Cortex of kidney (tissue), 1 donor: ENCODE measurements at places on chromosomes 16 and 17.

- DNase-seq = no peak
Measured at GRCh38 chr16:74872302-74872701, 97.7 kb upstream of the FA2H start.

DNA sequence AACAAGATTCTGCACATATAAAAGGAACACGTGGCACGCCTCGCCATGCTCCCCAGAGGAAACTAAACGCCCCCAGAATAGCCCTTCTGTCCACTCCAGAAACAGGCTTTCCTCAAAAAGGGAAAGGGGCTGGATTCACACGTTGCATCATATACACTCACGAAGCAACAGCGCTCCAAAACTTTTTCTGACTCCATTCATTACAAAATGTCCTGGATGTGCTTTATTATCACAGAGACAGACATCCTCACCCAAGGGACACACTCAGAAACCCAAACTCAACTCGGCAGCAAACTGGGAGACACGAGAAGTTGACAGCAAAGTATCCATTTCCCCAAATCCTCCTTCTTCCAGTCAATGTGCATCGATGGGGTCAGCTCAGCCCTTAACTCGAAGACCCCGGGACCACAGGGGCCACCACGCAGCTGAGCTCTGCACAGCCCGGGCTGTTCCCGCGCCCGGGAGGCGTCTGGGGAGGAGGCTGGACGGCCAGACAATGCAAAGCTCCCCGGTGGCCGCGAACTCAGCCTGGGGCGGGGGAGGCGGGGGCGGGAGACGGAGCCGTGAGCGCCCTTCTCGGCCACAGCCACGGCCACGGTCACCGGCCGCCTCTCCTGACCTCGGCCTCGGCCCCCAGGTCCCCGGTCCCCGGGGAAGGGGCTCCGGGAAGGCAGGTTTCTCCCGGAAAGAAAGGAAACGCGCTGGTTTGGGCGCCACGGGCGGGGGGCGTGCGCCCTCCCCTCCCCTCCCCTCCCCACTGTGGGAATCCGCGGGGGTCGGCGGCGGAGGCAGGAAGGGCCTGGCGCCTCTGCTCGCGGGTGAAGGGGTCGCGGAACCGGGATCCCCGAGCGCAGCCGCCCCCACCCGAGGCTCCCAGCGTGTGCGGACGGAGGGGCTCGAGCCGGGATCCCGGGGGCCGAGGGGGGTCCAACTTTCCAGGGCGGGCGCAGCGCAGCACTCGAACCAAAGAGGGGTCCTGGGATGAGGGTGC, 1.2 kb downstream of the NXN start:
- DNase-seq = no peak

DNA sequence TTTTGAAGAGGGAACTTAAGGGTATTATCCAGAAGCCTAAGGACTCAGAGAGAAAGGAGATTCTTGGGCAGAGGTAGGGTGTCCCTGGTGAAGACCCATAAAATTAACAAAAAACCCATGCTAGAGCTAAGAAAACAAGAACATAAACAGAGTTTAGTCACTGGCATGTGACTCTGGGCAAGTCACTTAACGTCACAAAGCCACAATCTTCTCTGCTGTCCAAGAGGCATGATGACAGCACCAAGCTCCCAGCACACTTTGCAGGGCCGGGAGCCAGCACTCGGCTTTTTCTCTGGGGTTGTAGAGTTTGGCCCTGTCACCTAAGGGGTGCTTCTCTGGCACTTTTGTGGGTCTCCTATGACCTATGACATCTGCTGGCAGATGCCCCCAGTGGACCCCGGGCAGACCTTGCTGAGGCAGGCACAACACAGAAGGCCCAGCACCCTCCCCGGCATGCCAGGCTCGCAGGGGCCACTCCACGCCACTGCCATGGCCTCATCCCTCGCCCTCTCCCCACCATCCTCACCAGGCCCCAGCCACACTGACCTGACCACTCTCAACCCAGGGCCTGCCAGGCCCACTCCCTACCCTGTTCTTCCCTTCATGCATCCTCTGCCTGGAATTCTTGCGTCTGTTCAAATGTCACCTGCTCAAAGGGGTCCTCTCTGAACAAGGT, 69.8 kb downstream of the DYNLRB2 start:
- no peak for DNase-seq

DNA sequence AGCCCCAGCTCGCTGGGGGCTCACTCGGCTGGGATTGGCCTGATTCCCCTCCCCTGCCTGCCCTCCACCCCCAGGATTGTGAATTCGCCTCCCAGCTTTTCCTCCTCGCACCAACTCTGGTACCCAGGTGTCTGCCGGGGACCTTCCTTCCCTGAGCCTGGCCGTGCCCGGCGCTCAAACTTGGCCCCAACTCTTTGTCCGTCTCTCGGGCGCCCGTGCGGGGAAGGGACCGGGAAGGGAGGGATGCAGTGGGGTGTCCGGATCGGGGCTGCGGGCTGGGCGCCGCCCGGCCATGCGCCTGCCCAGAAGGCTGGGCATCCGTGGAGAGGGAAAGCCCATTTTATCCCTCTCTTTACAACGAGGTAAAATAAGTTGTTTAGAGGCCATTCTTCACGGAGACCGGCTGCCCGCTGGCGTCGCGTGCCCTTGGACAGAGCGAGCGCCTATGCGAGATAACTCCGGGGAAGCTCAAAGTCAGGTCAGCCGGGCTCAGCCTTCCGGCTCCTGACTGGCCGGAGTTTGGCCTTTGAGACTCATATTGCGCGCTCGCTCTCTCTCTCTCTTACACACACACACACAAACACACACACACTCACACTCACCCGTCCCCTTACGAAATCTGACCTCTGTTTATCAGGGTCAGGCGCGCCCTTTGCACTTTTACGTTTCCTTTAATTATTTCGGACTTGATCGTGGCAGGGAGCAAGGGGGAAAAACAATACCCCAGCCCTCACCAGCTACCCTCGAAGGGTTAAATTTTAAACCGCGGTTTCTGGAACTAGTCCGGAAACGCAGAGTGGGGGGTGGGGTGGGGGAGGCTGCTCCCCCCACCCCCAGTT, 774 bp upstream of the MAF start:
- DNase-seq = no peak

GRCh38 chr17:21025451-21025850, 17.4 kb downstream of the USP22 start:
- no peak for DNase-seq

DNA sequence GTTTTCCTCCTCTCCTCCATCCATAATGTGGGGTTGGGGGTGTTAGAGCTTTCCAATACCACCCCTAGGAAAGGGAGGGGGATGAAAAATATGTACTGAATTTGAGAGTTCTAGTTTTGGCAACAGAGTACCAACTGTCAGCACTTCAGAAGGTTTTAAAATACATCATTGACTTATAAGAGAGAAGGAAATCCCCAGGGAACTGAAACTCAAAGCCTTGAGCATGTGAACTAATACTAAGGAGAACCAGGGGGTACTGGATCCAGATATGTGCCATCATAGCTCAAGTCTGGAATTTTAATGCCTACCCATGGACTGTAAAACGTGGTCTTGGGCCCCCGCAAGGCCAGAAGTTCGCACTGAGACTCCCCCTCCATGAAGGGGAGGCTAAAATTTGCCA, 15.8 kb downstream of the CACNG5 start:
- DNase-seq = no peak

- DNase-seq = no peak
Measured at GRCh38 chr17:55063885-55064874, 95.6 kb downstream of the STXBP4 start.

DNA sequence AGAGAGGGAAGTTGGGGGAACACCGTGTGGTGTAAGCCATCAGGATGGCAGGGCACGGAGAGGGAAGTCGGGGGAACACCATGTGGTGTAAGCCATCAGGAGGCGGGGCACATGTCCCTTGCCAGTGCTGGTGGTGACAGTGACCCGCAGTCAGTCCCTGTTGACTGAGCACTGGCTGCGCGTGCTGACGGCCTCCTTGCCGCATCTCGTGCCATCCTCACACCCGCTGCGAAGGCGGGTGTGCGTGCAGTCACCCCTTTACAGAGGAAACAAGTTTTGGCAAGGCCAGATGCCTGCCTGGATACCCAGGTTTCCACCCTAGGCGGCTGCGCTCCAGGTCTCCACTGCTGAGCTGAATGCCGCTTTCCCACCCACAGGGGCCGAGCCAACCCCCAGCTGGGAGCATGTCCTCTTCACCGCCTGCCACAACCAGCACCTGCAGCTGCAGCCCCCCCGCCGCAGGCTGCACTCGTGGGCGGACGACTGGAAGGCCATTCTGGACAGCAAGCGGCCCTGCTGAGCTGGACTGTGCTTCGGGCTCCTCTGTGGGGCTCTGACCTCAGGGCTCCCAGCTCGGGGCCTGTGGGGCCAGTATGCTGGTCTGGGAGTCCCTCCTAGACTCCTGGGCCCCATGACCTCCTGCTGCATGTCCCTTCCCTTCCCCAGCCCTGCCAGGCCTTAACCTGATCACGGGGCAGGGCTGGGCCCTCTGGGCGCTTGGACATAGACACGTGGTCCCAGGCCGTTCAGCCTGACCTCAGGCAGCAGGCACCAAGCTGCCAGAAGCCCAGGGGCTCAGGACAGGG, 43.5 kb downstream of the NT5M start:
- no peak for DNase-seq

DNA sequence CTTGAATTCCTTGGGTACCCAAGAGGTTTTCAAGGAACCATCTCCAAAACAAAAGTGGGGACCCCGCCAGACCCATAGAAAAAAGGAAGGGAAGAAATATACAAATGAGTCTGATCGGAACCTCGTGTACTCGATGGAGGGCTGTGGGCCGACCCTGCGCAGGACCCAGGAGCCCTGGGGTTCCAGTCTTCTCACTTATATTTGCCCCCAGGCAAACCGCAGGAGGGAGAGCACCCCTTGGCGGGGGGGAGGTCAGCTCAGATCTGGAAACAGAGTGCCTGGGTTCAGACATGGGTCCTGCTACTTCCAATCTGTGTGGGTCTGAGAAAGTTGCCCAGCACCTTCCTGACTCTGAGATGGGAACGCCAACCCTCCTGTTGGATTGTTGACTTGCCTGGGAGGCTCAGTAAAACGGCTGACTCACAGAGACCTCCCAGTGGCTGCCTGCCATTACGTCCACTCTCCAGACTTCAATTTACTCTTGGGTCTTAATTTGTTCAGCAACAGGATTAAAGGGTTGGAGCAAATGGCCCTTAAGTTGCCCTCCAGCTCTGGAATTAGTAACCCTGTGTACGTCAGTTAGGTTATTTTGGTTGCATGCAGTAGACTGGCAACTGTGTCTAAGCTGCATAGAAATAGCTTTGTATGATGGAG, 24.9 kb upstream of the CACNG4 start:
- DNase-seq = no peak

DNA sequence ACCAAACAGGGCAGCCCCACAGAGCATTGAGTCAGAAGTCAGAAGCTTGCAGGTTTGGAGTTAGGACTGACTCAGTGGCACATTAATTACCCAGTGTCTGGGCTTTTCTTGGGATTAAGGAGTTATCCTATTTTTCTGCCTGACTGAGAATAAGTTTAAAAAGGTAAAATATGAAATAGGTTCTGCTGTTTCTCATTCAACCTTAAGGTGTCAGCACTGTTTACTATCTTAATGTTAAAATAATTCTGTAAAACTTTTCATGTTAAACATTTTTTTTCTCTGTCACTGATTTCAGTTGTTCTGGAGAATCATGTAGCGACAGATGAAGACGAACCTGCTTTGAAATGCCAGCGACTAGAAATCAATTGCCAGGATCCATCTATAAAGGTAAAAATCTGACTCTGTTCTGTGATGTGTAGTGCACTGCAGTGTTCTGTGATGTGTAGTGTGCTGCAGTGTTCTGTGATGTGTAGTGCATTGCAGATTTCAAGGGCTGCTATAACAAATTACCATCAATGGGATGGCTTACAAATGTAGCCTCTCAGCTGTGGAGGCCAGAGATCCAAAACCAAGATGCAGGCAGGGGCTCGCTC, 128.0 kb downstream of the LAT start:
- no peak for DNase-seq

- no peak for DNase-seq
Measured at GRCh38 chr16:85608515-85608885, 4.6 kb upstream of the GSE1 start.

DNA sequence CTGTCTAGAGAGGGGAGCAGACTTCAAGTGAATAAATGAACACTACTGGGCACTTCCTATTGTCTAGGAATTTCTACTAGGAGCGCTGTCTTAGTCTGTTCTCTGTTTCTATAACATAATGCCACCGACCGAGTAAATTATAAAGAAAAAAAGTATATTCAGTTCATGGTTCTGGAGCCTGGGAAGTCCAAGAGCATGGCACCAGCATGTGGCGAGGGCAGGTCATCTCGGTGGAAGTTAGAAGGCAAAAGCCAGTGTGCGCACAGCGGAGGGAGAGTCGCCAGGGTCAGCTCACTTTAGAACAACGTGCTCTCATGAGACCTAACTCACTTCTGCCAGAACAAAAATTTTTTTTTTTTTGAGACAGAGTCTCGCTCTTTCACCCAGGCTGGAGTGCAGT, 35.5 kb upstream of the RPH3AL start:
- no peak for DNase-seq

DNA sequence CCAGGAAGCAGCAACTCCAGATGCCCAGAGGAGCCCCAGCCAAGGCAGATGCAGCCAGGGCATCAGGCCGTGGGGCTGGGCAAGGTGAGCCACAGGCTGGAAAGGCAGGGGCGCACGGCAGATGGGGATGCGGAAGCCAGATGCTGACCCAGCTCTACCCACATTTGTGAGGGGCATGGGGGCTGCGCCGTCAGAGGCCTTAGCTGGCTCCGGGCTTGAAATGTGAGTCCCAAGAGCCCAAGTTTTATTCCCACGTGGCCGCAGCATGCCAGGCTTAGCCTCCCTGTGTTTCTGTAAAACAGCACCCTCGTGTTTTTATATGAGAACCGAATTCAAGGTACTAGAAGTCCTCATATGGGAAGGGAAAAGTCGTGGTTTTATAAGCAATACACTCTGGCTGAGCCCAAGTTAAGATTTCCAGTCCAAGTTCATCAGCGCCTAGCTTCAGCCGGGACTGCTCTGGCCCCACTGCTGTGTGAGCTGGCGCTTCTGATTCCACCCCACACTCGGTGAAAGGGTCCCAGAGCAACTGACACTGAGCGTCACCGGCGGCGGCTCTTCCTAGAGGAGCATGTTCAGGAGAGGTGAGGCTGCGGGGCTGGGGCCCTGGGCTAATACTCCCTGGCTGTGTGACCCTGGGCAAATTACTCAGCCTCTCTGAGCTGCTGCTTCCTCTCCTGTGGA, 6.7 kb upstream of the C16orf95 start:
- DNase-seq = no peak

DNA sequence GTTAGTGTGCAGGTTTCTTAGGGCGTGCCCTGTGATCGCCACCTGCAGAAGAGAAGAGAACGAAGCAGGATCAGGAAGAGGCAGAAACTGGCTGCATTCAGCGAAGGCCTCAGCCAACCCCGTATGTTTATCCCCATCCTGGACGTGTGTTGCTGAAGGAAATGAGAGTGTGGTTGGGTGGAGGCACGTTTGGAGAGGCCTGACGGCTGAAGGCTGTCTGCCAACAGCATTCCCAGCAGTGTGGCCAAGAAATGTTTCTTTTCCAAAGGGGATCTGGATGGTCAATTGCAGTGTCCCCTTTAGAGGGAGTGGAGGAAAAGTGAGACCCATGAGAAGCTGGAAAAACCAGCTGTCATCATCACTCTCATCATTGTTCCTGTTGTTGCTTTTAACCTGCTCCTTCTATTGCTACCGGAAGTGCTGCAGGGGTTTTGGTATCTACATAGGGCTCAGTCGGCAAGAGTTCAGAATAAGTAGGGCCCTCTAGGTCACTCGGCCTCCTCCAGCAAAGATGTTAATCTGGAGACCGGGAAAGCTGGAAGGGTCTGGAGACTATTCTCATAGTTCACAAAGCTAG, 46.5 kb upstream of the SLC47A1 start:
- no peak for DNase-seq
